Amygdala (tissue), 56 donors: ENCODE measurements at places on chromosomes 3 and 15.

DNA sequence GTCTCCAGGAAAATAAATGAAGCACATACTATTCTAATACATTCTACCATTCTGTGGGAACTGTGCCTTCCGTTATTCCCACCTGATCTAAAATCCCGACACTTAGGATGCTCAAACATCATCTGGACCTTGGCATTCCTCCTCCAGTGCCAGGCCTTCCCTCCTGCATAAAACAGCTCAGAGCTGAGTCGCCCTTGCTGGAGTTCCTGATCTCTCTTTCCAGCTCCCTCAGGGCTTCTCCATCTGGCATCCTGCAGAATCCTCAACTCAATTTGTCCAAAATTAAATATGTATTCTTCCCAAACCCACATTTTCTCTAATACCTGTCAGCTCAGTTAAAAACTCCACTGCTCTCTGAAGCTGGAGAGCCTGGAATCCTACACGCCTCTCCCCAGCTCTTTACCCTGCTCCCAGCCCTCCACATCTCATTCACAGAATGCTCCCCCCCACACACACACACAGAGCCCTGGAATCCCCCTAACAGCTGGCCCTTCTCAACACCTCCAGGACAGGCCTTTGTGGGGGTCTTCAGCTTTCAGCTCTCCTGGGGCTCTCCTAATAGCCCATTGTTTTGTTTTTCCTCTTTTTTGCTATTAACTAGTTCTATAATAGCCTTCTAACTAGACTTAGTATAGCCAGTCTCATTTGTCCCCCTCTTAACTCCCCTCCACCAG lies 78.5 kb downstream of the HMG20A start:
- DNase-seq = no peak

DNA sequence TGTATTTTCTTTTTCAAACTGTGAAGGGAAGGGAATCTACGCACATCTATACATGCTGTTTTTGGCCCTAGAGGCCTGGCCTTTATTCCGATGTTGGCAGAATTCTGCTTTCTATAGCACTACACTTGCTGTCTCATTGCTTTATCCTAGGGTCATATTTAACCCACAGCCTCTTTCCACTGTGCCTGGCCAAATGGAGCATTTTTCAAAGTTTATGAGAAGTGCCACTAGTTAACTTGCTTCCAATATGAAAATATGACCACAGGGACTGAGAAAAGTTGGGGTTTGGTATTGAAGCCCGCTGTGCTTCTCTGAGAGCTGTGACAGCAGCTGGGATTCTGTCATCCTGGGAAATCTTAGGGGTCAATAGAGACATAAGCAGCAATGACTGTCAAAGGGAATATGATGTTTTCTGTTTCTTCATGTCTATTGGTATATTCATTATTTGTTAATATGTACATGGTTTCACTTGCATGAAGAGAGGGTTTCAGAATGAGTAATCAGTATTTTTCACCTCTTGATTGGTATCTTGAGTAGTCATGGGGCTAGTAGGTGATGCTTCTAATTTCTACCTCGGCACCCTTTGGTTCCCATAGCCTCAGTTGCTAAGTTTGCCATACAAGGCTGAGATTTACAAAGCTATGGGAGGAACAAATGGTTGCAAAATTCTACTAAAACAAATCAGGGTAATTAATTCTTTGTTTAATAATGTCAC lies 275.8 kb upstream of the RBMS3 start:
- no peak for DNase-seq

GRCh38 chr3:51969841-51970240 lies 2.6 kb upstream of the PCBP4 start:
- no peak for DNase-seq

GRCh38 chr3:196127308-196128040 lies 45.6 kb upstream of the TFRC start:
- no peak for DNase-seq

- DNase-seq = no peak
Measured at GRCh38 chr3:124177071-124177470, 185.1 kb upstream of the ROPN1 start.

GRCh38 chr15:95897651-95898050 lies 432.8 kb upstream of the NR2F2 start:
- no peak for DNase-seq

DNA sequence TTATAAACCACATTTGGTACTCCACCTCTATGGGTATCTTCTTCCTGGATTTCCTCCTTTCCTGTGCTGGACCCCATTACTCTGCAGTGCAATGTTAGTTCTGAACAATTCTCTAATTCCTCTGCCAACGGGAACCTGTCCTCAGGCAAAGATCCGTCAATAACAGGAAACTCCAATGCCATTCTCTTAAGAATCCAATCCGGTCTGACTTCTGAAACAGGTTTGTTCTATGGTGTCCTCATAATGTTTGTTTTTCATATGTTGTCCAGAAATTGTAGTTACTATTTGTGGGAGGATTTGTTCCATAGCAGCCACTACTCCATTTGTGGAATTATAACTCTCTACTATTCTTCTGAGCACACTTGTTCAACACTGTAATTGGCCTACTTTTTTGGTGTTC lies 112.7 kb downstream of the TBL1XR1 start:
- no peak for DNase-seq

DNA sequence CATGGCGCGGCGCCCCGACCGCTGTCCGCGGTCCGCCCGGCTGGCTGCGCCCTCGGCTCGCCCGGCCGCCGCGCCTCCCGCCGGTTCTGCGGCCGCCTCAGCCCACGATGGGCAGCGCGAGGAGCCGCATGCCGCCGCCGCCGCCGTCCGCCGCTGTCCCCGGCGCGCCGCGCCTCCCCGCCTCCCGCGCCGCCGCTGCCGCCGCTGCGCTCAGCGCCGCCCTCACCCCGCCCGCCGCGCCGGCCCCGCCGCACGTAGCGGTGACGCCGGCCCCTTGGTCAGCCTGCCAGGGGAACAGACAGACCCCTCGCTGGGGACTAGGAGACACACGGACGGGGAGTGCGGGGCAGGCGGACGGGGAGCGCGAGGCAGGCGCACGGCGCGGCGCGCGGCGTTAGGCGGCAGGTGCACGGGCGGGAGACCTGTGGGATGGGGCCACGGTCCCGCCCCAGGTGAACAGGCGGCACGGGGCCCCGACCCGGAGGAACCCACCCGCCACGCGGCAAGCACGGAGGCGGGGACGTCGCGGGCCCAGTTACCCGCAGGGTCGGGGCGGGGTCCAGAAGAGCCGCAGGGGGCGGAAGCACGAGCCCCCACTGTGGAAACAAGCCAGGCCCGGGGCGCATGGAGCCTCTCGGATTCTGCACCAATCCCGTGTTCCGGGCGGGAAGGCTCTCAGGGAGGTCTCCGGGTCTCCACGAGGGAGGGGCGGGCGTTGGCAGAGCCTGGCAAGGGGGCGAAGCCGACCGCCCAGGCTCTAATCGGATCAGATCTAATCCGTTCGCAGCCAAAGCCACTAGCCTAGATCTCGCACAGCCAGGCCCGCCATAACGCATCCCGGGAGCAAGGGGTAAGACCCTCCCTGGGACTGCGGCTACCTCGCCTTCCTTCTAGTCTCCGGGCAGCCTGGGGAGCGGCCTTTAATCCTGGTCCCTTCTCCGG lies at the start of gene CSPG5:
Gene CSPG5 (minus strand): TSS at position 175 of the 942 bp plus-strand sequence. CDS start 172 bp downstream, at position 3.
- peak; percentile 30 for DNase-seq

GRCh38 chr15:85730001-85730820 lies 64.5 kb downstream of the KLHL25 start:
- no peak for DNase-seq

DNA sequence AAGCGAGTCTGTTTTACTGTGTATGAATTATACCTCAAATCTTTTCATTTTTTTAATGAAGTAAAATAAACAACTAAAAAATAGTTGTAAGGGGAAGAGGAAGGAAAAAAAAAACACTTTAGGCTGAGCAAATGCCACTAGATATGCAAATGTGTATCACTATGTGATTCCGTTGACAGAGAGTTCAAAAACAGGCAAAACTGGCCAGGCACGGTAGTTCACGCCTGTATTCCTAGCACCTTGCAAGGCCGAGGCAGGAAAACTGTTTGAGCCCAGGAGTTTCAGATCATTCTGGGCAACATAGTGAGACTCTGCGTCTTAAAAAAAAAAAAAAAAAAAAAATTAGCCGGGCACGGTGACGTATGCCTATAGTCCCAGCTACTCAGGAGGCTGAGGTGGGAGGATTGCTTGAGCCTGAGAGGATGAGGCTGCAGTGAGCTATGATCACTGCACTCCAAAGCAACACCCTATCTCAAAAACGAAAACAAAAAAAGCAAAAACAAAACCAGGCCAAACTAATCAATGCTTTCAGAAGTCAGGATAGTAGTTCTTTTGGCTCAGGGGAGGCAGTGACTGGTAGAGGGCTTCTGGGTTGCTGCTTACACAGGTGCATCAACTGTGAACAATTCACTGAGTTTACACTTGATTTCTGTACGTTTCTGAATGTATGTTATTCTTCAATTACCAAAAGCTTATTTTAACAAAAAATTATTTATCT lies 7.4 kb downstream of the PRC1 start:
- no peak for DNase-seq

DNA sequence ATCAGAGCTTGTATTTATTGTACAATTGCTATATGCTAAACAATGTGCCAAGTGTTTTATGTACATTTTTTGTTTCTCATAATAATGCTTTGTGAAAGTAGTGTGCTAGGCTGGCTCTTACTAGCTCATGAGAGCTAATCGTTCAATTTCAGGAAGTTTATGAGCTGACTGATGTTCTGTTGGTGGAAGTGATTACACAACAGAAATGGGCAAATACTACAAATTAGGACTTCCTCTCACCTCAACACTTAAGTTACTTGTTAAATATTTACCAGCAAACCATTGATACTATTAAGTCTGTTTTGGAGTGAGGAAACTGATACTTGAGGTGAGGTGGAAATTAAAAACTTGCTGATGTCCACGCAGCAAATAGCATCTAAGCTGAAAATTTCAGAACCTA lies 32.3 kb downstream of the SLC9C1 start:
- DNase-seq = no peak

DNA sequence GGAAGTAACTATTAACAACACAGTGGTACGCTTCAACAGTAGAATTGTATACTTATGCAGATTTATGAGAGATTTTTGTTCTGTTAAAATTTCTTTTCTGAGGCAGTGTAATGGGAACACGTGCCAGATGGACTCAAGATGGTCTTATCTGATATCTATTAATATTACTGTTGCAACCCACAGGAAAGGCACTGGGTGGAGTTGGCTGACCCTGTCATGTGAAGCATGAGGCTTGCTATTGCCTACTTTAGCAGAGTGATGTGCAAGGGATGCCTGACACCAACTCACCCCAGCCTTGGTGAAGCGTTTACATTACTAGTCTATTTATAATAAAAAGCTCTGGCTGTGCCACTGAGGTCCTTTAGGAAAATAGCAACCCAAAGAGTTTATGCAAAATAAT lies 19.8 kb upstream of the ARNT2 start:
- DNase-seq = no peak

DNA sequence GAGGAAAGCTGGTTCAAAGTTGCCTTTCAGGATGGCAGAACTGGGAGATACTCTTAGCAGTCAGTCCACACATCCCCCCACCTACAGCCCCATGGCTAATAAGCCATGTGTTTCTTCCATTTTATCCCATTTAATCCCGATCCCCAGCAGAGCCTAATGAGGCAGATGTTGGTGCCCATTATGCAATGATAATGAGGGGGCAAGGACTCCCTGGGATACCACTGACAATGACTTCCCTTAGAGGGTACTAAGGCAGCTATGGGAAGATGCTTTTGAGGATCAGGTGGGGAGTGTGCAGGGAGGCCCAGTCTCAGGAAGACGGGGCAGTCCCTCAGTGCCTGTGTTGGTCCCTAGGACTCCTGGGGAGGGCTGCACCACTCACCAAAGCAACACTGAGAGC lies 43.8 kb upstream of the TBC1D21 start:
- no peak for DNase-seq

- DNase-seq = no peak
Measured at GRCh38 chr15:25090073-25090733, 135.4 kb downstream of the SNRPN start.

DNA sequence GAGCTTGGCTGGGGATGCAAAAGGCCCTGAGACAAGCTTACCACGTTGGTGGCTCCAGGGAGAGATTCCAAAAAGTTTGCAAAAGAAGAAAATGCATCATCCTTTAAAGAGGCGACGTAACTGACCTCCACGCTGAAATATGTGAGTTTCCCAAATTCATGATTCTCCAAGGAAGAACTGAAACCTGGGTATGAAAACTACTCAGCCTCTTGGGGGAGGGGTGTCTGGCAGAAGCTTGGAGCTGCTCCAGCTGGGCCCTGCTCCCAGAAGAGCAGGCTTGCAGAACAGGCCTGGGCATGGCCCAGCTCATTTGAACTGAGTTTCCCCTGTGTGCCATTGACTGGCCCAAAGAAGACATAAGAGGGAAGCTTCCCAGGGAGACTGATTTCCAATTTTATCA lies 20.5 kb downstream of the CPN2 start:
- no peak for DNase-seq

DNA sequence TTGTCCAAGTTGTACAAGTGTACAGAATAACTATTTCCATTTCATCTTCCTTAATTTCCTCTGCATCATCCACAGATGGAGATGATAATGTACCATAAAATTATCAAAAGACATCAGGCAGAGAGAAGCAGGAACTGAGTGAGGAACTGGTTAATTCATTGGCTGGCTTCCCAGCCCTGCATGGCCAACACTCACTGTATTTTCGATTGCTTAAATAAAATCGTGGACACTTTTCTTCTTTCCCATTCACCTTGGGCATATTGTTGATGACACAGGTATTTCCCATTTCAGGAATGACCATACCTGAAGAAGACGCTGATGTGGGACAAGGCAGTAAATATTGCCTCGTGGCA lies 144.2 kb upstream of the ABHD17C start:
- DNase-seq = no peak

GRCh38 chr3:35658686-35659085 lies 19.4 kb downstream of the ARPP21 start:
- no peak for DNase-seq

- no peak for DNase-seq
Measured at GRCh38 chr3:10548992-10549391, 43.6 kb upstream of the ATP2B2 start.

DNA sequence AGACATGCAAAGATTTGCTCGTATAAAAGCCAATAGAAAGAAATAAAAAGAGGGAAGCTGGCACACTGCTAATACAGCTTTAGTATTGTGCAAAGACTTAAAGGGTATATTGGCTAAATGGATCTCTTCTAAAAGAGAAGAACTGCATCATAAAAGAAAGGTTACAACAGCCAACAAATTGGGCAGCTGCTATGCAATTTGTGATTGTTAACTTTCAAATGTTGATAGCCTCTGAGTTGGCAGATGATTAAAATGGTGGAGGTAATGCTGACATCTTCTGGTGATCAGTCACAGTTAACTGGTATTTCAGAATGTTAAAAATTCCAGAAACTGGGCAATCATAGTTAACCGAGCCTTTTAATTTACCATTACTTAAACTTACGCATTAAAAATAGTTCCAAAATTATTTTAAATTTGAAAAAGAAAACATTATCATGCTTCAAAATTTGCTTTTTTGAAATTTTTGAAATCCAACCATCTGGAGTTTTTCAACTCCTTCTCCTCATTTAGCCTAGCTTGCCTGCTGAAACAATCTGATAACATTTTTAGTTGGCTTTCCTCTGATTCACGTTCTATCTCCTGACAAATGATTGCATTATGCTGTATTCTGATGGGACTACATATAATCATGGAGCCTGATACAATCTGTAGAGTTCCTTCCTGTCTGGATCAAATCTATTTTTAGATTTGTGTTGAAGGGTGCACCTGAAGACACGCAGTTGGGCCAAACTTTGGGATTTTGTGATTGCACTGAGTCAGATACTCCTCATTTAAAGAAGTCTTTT lies 144.0 kb upstream of the PDZRN3 start:
- DNase-seq = no peak
